ENCODE measurements at places on chromosomes 11 and 22. TPM values are rescaled to one million over a fixed set of nuclear protein-coding genes. Genes with fewer than 3 reads are reported as not detected.

DNA sequence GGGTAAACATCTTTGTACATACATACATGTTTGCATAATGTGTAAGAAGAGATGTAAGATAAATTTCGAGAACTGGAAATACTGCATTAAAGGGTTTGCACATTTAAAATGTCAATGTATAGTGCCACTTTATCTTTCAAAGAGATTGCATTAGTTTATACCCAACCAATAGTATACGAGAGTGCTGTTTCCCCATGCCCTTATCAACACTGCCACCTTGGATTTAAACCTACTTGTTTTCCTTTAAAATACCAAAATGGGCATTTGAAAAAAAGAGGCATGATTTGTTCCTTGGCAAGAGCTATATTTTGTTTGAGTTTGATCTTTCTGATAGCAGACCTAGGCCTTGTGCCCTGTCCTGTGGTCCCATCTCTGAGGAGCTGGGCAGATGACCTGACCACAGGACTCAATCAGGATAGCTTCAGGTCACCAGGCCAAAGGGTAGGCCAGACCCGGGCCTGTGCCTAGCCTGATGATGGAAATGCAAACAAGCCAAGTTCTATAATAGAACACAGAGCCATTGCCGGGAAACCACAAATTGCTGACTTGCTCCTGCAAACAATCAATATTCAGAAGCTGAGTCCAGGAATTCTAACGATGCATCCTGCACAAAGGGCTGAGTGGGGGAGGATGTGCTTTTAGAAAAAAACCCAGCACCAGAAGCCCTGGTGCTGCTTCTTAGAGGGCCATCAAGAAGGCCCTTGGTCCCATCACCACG, 16.9 kb upstream of the ALG8 start:
- DNase-seq: no peak

The F2 gene
- not detected for polyA plus RNA-seq

DNA sequence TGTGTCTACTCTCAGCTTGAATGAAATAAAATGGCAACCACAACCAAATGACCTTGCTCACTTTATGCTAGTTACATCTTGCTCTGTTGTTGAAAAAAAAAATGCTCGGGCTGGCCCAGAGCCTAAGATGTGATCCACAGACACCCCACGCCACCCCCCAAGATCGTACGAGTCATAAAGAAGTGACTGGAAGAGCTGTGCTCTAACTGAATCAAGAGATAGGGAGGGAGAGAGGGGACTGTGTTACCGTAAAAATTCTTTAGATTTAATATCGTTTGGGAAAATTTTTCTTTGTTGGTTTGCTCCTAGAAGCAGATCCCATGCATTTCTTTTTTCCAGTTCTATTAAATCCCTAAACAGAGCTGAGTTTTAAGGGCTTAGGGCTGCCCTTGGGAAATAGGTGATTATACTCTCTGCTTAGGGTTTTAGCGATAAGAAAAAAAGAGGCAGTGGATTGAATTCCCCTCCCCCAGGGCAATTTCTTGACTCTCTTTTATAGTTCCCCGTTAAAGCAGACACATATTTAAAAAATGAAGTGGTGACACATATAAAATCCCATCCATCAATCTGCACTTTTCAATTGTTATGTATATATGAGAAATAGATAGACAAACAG, 14.5 kb downstream of the MAML2 start:
- no peak for DNase-seq

The HTR3A gene
- not detected for polyA plus RNA-seq
